GM23248 (cell line): ENCODE measurements at places on chromosomes 7 and 10.

DNA sequence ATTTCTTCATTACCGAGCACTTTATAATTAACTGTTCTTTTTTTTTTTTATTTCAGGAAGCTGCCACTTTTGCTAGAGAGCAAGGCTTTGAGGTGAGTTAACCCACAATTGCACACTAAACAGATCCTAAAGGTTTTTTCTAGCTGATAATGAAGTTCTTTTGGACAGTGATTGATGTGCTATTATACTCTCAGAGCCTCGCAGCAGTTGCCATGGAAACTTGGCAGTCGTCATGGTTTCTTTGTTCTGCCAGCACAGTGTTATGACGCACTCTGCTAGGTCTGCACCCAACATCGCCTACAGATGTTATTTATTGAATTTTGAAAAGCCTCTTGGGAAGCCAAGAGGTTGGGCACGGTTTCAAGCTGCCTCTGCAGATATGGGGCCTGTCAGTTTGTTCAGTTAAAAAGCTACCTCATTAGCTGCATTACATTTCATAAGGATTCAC lies 237.2 kb upstream of the KAT6B start:
- peak; percentile 97 for DNase-seq

GRCh38 chr10:113681533-113682470 lies 2.1 kb downstream of the CASP7 start:
- DNase-seq = peak; percentile 16

DNA sequence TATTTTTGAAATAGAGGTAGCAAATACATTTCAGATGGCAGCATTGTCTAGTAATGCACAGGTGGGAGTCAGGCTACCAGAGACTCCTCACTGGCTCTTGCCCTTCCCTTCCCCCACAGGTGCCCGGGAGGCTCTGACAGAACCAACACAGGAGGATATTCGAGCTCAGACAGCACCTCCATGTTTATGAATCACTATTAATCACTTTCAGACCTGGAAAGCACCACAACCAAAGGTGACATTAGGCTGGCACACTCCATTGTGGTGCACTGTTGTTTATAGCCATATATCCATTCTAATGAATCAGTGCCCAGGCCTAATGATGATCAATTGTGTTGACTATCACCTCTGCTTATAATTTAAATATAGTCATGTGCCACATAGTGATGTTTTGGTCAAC lies 107.8 kb upstream of the NAMPT start:
- no peak for DNase-seq

DNA sequence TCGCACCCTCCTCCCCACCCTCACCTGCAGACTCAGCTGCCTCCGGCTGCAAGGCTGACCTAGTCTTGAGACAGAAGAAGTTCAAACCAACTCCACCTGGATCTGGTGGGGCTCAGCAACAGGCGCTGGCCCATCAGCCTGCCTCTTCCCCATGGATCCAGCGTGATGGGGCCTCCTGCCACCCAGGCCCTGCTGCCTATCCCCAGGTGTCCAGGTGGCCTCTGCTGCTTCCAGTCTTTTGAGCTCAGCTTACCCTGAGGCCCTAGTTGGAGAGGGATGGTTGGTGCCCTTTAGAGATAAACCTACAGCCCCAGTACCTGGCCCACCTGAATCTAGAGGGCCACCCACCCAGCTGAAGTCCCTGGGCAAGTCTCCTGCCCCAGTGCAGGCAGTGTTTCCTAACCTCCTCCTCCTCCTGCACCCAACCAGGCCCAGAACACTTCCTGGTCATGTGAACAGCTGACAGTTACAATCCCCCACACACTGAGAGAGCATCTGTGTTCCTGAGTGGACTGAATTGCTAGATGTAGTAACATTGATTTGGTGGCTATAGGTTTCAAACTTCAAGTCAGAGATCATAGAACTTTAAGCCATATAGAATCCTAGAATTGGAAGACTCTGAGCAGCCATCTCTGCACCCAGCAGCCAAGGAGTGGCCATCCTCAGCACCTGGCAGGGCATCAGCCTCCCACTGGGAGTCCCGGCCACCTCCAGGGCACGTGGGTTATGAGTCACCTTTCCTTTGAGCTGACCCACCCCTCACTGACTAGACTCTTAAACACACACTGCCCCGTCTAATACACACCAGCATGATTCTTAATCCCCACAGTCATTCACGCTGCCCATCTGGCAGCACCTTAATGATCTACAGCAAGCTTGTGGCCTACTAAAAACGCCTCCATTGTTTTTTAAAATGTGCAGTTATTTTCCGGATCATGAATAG lies 51.9 kb downstream of the ALOX5 start:
- peak; percentile 26 for DNase-seq

- DNase-seq = no peak
These were observed 68.7 kb downstream of the CAV1 start for GRCh38 chr7:116593359-116594075.

DNA sequence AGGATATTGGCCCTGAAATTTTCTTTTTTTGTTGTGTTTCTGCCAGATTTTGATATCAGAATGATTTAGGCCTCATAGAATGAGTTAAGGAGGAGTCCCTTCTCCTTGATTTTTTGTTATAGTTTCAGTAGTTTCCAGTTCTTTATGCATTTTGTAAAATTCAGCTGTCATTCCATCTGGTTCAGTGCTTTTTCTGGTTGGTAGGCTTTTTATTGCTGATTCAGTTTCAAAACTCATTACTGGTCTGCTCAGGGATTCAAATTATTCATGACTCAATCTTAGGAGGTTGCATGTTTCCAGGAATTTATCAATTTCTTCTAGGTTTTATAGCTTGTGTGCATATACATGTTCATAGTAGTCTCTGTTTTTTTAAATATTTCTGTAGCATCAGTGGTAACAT lies 10.1 kb upstream of the TMEM196 start:
- no peak for DNase-seq

DNA sequence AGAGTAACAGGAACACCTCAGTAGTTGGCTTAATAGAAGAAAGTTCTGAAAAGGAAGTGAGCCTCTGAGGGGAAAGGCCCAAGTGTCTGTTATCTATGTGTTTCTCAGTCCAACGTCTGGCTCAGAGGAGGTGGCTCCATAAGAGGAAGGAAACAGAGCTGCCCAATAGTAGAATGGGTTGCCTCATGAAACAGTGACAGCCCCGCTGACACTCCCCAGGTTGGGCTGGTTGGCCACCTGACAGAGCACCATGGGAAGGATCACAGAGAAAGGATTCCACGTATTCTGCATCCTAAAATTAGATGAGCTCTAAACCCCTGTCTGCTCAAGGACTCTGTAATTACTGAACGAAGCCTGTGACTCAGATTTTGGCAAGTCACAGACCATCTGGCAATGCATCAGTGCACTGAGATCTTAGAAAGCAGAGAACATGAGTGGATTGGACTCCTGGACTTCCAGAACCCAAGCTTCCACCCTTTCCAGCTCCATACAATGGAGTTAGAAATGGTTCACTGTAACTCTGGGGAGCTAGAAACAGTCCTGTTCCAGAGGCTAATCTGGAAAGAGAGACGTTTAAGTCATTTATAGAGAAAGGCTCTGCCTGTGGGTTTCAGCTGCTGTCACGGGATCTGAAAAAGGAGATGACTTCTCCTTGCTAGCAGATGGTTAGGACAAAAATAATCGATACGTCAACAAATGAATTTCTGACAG lies 2.9 kb downstream of the PKD2L1 start:
- DNase-seq = peak; percentile 72

DNA sequence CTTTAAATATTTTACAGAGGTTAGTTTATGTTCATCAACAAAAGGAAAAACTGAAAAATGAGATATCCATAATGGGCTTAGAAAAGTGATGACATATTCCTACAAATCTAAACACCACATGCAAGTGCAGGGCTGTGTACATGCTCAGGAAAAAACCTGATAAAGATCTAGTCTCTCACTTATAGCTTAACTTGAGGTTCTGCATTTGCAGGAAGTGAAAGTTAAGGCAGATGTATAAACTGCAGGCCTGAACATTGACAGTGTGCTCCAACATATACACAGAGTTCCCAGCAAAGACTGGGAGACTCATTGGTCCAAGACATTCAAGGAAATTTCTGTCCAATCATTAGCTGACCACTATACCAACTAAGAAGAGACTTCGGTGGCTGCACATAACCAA lies 63.8 kb upstream of the RET start:
- DNase-seq = no peak

DNA sequence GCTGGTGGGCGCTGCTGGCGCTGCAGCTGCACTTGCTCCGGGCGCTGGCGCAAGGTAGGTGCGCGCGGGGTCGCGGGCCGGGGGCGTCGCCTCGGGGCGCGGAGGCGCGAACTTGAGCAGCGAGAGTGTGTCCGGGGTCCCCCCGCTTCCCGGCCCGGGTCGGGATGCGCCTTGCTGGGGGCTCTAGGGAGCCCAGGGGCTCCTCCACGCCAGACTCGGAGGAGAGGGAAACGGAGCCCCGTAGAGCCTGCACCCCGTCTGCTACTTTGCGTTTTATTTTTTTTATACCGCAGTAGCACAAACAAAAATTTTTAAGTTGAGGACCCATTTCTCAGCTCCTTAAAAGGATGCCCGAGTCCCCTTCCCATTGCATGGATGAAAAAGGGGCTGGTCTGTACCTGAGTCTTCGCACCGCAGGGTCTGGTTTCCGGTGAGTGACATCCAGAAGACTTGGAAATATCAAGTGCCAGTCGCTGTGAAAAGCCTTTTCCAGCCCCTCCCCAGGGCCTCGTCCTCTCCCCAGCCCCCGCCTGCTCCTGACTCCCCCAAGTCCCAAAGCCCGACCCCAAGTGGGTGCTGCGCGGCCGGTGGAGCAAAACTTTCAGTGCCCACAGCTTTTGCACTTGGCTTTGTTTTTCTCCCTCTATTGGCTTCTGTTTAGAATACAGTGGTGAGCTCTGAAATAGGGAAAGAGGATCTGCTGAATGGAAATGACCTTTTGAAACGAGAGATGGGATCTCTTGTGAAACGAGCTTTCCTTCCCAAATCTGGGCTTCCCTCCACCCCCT lies 973 bp downstream of the SDK1 start:
- peak; percentile 35 for DNase-seq
